ENCODE measurements at places on chromosomes 7 and 10.

DNA sequence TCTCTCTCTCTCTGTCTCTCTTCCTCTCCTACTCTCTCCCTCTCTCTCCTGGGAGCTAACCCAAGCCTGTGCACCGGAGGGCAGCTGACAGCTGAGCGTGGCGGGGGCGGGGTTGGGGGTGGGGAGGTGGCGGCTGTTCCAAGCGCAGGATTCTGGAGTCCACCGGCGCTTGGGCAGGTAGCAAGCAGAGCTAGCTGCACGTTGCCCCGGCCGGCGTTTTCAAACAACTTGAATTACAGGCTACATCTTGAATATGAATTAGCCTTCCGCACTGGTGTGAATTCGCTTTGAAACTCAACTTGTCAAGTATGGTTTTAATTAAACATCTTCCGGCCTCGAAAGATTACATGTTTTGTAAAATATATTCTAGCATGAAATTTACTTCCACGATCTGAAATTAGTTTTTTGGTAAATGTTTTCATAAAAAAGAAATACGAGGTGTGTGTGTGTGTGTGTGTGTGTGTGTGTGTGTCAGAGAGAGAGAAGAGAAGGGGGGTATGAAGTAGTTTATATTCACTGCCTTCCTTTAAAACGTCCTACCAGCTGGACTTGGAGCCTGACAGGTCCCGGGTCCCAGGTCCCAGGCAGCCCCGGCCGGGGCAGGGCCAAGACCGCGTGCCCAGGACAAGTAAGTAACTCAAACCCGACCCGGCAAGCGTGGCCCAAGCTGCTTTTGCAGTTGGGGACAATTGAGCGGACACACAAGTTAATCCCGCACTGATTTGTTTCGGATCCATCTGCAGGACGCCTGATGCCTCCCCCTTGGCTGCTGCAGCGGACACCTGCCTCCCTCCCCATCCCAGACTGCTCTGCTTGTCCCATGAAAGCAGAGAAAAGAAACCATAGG lies 9.0 kb upstream of the DLX6 start:
- peaks cover 9% of the 10 kb centered on the region for H3K27me3 ChIP-seq
- no peak overlapping the region for H3K4me3 ChIP-seq
- H3K4me1 ChIP-seq = no peaks in the 10 kb centered on the region
- no peaks in the 10 kb centered on the region for H3K36me3 ChIP-seq

DNA sequence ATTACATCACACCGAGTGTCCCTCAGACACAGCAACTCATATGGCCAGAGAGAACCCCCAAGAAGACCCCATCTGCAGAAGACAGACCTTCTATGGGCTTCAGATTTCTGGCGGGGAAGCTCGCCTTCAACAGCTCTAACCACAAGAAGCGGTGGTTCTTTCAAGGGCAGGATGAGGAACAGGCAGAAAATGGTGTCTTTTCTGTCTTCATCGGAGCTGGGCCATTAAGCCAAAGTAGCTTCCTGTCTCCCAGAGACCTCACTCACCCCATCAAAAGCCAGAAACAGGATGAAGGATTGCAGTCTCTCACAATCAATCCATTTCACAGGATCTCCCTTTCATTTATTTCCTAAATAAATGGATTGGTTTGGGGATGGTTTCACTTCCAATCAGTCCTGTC lies 149.1 kb downstream of the HERPUD2 start:
- H3K4me1 ChIP-seq = no peaks in the 10 kb centered on the region
- no peaks in the 10 kb centered on the region for H3K36me3 ChIP-seq
- H3K27me3 ChIP-seq = no peaks in the 10 kb centered on the region
- DNase-seq = no peak
- no peak overlapping the region for H3K27ac ChIP-seq
- H3K4me3 ChIP-seq = no peak overlapping the region

GRCh38 chr7:86884152-86884551 lies 175.3 kb downstream of the ELAPOR2 start:
- no peaks in the 10 kb centered on the region for H3K27me3 ChIP-seq
- no peak overlapping the region for H3K27ac ChIP-seq
- H3K4me3 ChIP-seq = no peak overlapping the region
- no peak for DNase-seq
- no peaks in the 10 kb centered on the region for H3K4me1 ChIP-seq

- DNase-seq = no peak
- H3K27ac ChIP-seq = no peak overlapping the region
- H3K27me3 ChIP-seq = no peaks in the 10 kb centered on the region
- no peaks in the 10 kb centered on the region for H3K36me3 ChIP-seq
- no peaks in the 10 kb centered on the region for H3K4me1 ChIP-seq
These were observed 11.9 kb downstream of the FGFBP3 start for GRCh38 chr10:91897421-91897820.

DNA sequence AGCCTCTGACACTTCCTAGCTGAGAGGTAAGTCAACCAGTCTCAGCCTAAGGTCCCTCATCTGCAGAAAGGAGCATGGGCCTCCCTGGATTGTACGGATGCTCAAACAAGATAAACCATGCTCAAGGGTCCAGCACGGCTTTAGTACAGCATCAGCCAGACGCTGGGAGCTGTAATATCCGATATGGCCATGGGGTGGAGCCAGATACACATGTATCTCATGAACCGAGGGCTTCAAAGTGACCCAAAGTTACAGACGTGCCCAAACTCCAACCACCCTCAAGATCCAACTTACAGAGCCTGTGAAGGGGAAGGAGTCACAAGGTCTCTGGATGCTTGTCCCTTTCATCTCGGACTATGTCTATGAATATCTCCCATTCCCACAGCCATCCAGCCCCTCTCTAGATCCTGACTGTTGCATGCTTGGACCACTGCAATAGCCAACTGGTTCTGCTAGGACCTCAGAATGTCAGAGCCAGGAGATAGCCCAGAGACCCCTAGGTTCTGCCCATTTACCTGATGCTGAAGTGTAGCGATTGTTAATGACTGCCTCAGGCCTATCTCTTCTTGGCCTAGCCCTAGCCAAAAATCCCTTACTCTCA lies 142.4 kb downstream of the SH3PXD2A start:
- H3K27me3 ChIP-seq = no peaks in the 10 kb centered on the region
- no peak overlapping the region for H3K4me3 ChIP-seq
- no peak overlapping the region for H3K27ac ChIP-seq
- no peaks in the 10 kb centered on the region for H3K4me1 ChIP-seq
- no peaks in the 10 kb centered on the region for H3K36me3 ChIP-seq

DNA sequence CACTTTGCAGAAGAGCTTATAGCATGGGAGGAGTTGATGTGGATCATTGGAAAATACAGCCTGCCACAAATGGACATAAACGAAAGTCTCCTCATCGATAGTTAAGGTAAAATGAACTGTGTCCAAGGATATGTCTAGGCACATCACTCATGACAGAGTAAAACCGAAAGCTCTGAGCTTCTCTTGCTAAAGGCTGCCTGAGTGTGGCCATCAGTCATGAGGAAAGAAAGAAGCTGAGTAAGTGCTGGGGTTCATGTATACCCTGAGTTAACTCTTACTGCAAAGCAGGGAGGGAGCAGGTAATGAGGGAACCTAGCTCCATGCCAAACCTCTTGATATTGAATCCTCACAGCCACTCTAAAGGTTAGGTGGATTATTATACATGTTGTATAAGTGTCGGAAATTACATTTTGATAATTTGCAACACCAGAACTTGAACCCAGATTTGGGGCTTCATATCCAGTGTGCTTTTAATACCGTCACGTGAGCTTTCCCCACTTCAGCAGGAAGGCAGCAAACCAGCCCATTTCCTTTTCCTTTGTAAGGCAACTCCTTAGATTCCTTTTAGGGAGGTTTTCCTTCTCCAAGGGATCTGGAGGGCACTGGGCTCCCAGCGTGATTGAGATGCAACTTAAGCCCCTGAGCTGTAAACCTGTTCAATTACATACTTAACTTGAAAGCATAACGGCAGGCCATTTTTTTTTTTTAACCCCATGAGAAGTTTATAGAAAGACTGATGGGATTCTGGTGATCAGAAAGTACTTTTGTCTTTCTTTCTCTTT lies 215.0 kb downstream of the PHF14 start:
- peaks cover 22% of the 10 kb centered on the region for H3K4me1 ChIP-seq
- no peak overlapping the region for H3K4me3 ChIP-seq
- no peak overlapping the region for H3K27ac ChIP-seq
- DNase-seq = no peak

- DNase-seq = no peak
- no peak overlapping the region for H3K4me3 ChIP-seq
- no peak overlapping the region for H3K27ac ChIP-seq
These were observed 114.8 kb downstream of the RAB18 start for GRCh38 chr10:27618906-27619305.

DNA sequence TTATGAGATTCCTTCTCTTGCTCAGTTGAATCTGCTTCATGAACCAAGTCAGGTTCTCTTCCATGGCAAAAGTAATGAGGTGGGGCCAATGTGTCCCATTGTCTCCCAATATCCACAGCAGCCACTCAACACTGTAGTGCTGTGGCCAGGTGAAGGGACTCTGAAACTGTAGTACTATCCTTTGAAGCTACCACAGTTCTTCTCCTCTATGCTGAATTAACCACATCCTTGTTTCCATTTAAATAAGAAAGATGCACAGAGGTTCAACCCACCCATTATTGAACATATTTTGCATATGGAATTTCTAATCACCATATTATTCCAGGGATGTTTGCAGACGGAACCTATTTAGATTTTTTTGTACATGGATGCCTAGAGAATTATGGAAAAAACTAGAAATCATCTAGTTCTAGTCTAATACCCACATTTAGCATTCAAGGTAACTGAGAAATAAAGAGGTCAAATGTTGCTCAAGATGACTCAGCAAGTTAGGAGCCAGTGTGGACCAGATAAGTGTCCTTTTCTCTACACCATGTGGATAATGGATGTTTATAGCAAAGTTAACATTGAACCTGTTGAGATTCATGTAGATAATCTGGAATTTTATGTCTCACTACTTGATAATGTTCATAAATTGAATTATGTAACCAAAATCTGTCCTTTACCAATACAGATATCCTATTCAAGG lies 64.5 kb downstream of the LRRTM3 start:
- H3K27me3 ChIP-seq = no peaks in the 10 kb centered on the region
- no peak overlapping the region for H3K27ac ChIP-seq

- H3K4me1 ChIP-seq = no peaks in the 10 kb centered on the region
- H3K27me3 ChIP-seq = no peaks in the 10 kb centered on the region
- H3K27ac ChIP-seq = peak overlapping the region; percentile 90
- H3K36me3 ChIP-seq = no peaks in the 10 kb centered on the region
These were observed 239.7 kb upstream of the INHBA start for GRCh38 chr7:41942468-41943093.

- H3K36me3 ChIP-seq = no peaks in the 10 kb centered on the region
- H3K27ac ChIP-seq = no peak overlapping the region
- no peak overlapping the region for H3K4me3 ChIP-seq
- no peaks in the 10 kb centered on the region for H3K27me3 ChIP-seq
- no peak for DNase-seq
- no peaks in the 10 kb centered on the region for H3K4me1 ChIP-seq
These were observed 220.9 kb downstream of the C7orf25 start for GRCh38 chr7:42690794-42691639.

Data from right lobe of liver (tissue), 6 donors.